GM19239 (cell line): ENCODE measurements at places on chromosomes 11 and 22.

GRCh38 chr22:46813816-46814597 lies 51.6 kb downstream of the TBC1D22A start:
- no peak for DNase-seq

- DNase-seq, result no peak
Observed at GRCh38 chr22:40826984-40827741, 8.0 kb upstream of the SLC25A17 start.

DNA sequence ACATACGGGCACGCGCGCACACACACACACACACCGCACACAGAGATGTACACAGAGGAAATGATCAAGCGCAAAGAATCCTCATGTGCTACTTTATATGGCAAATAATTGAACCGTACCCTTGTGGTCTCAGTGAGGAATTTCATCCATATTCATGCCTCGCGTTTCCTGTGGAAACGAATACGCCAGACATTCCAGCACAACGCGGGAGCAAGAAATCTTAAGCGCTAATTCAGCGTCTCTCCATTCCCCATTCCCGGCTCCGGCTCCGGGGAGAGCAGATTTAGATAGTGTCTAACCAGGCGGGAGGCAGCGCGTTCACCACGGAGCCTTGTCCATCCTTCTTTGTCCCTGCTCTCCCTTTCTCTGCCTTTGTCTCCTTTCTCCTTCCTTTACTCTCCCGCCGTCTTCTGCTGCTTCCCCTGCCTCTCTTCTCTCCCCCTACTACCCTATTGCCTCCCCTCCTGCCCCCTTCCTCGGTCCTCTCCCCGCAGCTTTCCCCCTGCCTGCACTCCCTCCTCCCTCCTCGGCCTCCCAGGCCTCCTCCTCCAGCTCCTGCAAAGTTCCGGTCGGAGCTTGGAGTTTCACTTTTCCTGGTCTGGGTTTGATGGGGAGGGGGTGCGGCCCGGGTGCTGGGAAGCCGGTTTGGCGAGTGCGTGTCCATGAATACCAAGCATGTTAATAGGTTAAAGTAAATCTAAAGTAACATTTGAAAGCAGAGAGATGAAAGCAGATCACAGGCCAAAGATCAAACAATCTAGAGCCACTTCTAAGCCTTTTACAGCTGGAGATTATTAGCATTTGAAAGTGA lies 579.3 kb downstream of the BUD13 start:
- no peak for DNase-seq

GRCh38 chr22:40593460-40594273 lies 42.9 kb downstream of the MRTFA start:
- no peak for DNase-seq

GRCh38 chr22:50568626-50569025 lies 5.9 kb upstream of the SYCE3 start:
- no peak for DNase-seq

DNA sequence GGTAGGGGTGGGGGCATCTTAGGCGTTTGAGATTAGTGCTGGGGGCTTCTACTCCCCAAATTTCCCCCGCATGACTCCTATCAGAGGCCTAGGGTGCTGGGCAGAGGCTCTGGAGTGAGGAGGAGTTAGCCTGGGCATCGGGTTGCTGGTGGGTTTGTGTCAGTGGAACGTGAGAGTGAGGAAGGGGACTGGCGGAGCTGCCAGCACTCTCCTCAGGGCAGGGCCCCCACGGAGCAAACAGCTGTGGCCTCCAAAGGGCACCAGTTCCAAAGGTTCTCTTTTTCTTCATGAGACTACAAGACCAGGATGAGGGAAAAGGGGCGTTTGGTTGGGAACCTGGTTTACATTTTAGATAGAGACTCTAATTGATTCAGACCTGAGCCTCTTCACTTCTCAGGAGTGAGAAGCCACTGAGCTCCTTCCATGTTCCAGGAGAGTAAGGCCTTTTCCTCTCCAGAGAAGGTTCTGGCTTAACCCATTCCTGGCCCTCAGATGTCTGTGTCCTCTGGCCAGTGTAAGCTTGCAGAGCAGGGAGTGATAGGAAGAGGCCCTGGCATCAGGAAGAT lies 35.6 kb upstream of the CDON start:
- no peak for DNase-seq

- DNase-seq, result no peak
Observed at GRCh38 chr11:71301046-71301857, 48.9 kb upstream of the SHANK2 start.

DNA sequence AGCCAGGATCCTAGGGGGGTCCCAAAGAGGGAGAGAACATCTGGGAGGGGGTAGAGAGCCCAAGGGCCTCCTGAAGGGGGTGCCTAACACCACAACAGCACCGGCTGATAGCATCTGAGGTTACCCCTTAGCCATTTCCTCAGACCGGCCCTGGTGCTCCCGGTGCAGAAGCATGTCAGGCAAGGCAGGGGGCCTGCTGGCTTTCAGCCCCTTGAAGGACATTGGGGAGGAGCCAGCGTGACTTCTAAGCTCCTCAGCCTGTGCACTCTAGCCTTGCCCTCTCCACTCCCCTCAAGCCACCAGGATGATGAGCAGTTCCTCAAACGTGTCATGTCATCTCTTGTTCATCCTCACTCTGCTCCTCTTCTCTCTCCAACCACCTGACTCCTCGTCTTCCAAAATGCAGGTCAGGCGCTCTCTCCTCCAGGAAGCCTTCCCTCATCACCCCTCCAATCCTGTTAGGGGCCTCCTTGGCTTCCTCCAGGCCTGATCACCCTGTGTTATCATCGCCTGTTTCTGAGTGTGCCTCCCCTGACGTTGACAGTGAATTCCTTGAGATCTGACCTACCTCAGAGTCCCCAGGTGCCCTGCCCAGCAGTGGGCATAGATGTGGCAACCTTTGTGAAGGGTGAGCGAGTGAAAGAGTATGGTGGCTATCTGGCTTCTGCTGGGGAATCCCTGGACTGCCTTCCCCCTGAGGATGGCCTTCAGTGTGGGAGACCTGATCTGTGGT lies 6.1 kb downstream of the P2RY2 start:
- no peak for DNase-seq
